Stimulated activated CD4-positive, alpha-beta T cell treated with anti-CD3 and anti-CD28 coated beads, Interleukin-15, amount 100 ng/mL, for 1 hour (primary cell): ENCODE measurements at places on chromosomes 3 and 15.
A peak's percentile ranks its signal among the peaks of the same experiment; 100 is the strongest.

GRCh38 chr3:39788128-39788883, 21.1 kb upstream of the MYRIP start:
- DNase-seq: no peak

- no peak for DNase-seq
Observed at GRCh38 chr3:3603351-3603750, 195.9 kb upstream of the LRRN1 start.

DNA sequence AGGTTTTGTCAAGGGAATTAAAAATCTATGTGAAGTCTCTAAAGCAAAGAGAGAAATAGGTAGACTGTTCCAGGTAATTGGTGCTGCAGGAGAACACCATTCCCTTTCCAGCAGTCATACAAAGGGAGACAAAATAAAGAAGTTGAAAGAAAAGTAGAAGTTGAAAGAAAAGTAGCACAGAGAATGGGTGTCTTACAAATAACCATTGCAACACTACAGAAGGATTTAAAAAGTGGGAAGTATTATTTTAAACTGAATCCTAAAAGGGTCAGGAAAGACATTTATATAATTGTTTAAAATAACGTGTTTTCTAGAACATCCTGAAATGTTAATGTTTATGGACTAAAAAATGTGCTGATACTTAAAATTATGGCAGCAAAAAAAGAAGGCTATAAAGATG, 223.8 kb downstream of the RSRC1 start:
- no peak for DNase-seq

DNA sequence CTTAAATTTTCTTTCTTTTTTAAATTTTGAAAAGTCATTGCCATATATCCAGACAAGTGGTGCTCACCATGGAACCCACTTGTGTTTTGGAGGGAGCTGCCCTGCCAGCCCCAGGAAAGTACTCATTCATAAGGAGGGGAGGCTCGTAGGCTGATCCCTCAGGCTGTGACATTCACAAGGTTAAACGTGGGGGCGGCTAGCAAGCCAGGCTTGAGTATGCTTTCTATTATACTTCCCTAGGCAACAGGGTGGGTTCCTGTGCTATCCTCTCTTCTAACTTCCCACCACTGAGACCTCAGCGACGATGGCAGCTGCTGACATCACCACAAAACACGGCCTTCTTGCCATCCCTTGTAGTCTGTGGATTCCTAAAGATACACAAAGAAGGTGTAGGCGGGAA, 160.5 kb upstream of the C2CD4B start:
- no peak for DNase-seq

DNA sequence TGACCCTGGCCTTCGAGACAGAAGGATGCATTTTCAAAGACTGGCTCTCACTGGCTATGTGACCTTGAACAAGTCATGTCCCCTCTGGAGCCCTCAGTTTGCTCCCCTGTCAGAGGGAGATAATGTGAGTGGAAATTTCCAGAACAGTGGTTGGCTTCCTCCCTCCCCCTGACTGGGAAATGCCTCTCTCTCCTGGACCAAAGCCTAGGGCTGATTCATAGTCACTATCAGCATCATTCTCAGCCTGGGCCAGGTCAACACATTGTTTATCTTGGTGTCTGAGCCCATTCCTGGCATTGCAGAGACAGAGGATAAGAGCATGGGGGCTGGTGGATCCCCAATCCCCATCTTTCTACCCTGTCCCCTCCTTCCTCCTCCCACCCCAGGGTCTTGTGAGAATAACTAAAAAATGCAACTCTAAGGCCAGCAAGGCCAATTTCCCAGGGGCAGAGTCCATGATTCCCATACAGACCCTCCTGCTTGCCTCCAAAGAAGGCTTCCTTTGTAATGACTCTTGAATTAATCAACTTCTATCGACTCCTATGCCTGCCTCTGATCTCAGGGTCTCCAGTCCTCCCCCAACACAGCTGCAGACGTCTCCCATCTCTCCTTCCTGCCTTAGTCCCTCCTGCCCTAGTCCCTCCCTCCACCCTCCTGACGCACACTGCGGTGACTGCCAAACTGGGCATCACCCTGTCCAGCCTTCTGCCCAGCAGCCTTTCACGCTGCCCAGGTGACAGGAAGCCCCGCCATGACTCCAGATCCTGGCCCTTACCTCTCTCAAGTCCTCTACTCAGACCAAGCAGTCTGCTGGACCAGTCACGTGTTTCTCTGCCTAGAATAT, 35.4 kb upstream of the CORO2B start:
- DNase-seq: no peak

GRCh38 chr15:92958105-92958504, 58.0 kb downstream of the CHD2 start:
- DNase-seq: peak; percentile 17

DNA sequence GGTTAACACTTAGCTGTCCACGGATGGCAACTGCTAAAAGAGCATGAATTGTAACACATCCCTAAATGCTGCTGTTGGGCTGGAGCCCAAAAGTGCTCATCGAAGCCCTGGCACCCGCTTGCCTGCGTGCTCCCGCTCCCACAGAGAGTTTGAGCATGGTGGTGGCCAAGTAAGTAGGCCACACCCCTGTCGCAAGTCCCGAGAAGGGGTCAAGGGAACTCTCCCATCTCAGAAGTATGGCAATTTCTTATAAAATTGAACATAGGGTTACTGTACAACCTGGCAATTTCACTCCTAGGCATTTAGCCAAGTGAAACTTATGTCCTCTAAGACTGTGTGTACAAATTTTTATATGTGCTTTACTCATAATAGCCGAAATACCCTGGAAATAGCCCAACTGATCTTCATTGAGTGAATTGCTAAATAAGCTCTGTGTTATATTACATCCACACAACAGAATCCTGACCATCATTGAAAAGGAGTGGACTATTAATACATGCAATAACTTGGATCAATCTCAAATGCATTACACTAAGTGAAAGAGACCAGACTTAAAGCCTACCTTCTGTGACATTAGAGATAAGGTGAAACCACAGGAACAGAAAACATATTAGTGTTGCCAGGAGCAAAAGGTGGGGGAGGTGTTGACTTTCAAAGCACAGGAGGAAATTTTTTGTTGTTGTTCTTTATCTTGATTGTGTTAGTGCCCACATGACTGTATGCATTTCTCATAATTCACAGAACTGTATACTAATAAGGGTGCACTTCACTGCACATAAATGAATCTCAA, 1.5 kb upstream of the GCSAM start:
- no peak for DNase-seq

GRCh38 chr3:102400766-102401165, 34.0 kb upstream of the ZPLD1 start:
- DNase-seq: no peak

- DNase-seq: no peak
Observed at GRCh38 chr3:31924610-31925270, 56.3 kb downstream of the OSBPL10 start.

DNA sequence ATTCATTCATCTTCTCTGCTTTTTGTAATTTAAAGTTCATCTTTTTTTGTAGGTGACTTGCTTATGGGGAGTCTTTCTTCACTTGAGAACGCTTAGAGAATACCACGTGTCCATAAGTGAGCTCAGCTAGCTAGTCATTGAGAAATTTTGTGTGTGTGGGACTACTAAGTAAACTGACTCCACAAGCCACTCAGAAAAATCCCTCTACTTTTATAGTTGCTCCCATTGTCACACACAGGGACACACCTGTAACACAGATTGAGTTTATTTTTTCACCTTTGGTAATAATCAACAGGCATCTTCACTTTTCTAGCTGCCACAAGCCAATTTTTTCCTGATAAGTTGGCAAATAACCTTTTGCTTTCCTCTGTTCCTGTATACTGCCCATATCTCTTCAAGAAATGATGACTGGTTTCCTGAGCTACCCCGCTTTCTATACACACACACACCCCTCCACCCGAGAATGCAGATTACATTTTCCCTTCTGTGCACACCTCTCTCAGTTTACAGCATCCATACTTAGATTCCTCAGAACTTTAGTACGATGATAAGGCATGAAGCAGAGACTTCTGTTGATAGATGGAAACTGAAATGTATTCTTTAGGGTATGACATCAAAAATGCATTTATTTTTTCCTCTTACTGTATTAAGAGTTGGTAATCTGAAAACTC, 4.6 kb downstream of the TSC22D2 start:
- DNase-seq: no peak

GRCh38 chr3:111311709-111312235, 230.2 kb upstream of the CD96 start:
- no peak for DNase-seq

DNA sequence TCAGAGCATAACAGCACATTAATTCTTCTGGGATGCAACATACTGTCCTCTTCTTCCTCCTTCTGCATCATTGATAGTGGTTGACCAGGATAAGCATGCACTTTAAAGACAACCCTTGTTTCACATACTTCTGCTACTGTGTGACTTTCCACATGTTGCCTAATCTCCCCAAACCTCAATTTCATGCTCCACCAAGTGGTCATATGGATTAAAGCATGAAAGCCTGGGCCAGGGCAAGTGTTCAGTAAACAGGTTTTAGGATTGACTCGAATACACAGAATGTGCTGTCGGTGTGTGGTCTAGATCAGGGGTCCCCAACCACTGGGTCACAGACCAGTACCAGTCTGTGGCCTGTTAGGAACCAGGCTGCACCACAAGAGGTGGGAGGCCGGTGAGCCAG, 22.5 kb upstream of the BFSP2 start:
- no peak for DNase-seq

DNA sequence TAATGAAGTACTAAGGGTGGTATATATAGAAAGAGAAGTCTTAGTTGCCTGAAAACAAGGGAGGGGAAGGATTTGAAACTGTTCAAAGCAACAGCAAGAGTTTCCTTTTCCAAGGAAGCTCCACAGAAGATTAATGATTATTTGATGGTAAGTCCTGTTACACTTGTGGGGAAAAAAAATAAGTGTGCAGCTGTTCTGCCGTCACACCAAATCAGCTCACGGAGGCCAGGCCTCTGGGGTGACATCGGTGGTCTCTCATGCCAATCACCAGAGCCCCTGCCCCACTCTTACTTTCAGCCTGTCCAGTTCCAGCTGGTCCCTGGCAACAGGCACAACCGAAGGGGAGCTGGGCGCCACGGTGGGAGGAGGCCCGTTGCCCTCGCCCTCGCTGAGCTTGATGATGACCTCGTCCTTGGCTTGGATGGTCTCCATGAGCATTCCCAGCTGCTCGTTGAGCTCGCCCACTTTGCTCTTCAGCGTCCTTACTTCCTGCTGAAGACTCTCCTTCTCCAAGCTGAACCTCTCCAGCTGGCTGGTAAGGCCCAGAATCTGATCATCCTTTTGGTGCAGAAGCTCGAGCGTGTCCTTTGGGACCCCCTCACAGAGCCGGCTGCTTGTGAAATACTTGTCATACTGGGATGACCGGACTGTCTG, 53.5 kb downstream of the TBC1D2B start:
- no peak for DNase-seq
